ENCODE measurements at places on chromosomes 6 and 20.

GRCh38 chr6:7894262-7895124 is 16.1 kb downstream of the TXNDC5 start:
- no peak for DNase-seq

DNA sequence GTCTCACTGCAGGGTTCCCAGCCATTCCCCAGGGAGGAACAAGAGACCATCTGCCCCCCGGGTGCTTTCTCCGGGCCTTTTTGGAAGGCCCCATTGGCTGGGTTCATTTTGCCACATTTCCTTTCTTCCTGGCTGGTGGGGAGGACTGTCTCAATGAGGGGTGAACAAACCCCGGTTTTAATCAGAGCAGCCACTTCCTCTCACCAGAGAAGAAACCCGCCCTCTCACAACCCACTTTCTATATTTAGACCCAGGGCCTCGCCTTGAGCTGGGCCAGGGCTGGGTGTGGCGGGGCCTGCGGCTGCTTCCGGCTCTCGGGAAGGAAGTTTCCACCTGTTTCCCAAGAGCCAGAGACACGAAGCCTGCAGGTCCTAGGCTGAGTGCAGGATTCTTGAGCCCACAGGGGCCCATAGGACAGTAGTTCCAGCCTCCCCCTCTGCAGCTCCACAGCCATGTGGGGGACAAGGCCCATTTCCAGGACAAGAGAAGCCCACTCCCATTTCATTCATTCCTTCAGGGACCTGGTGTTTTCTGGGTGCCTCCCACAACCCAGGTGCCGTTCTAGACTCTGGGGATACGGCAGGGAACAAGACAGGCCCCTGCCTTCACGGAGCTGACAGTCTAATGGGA is 41.8 kb downstream of the RBM38 start:
- peak; percentile 41 for DNase-seq

GRCh38 chr6:32460528-32460927 is 20.8 kb downstream of the HLA-DRA start:
- DNase-seq = no peak

DNA sequence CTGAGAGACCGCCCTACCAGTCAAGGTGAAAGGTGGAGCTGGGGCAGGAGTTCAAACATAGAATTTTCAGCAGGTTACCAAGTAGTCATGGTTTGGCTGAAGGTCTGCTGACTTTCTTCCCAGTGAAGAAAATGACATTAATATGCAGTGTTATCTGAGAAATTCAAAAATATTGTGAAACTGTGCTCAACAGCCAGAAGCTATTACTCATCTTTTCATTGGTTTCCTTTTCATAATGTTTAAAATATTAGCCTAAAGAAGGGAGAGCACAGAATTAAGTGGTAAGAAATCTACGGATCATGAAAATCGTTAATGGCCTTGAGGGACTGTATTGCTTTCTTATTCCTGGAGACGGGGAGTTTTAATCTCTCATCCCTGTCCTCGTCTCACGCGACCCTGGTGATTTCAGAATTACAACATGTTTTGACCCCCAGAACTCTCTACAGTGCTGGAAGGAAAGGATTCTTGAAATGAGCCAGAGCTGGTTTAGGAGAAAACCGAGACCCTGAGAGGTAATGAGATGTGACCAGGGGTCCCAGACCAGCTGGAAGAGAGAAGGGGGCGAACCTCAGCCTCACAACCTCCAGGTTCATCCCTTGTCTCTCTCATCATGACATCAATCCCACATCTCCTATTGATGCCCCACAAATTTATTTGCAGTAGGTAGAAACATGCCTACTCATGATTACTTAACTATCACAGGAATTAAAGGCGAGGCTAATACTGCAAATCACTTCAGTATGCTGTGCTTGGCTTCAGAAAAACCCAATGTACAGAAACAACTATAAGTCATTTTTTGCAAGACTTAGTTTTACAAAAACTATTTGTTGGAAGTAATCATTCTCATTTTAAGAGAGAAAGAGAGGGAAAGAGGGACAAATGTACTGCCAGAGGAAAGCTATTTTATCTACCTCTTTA is 209.5 kb downstream of the FNDC1 start:
- DNase-seq = no peak

- no peak for DNase-seq
Measured at GRCh38 chr6:134575221-134575620, 257.3 kb upstream of the SGK1 start.

DNA sequence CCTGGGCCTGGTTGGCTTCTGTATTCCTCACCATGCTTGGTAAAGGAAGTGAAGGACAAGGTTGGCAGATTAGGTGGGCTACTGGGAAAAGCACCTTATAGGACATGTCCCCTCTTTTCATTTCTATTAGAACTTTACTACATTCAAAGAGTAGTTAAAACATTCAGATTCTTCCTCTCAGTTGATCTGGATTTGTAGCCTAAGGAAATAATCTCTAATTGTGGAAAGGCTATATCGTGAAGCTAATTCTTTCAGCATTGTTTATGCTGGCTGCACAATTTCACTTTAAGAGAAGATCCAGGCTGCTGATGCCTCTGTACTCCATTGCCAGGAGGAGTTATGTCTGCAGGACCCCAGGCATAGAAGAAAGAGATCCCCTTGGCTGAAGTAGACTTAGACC is 58.8 kb downstream of the ARHGAP40 start:
- DNase-seq = no peak

GRCh38 chr20:363319-364078 is 16.6 kb downstream of the NRSN2 start:
- DNase-seq = no peak
